Anterior cingulate cortex (tissue), 58 donors: ENCODE measurements at places on chromosomes 5 and 9.

DNA sequence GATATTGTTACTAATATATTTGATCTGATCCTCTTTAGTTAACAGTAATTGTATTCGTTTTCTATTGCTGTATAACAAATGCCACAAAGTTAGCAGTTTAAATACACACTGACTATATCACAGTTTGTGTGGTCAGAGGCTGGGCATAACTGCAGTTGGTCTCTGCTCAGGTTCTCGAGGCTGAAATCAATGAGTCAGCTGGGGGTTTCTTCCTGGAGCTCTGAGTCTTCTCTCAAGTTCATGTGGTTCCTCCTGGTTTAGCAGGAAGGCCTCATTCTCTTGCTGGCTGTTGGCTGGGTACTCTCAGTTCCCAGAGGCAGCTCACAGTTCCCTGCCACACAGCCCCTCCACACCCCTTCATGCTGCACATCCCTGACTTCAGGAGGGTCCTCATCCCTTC, 20.7 kb downstream of the COL23A1 start:
- DNase-seq = no peak

DNA sequence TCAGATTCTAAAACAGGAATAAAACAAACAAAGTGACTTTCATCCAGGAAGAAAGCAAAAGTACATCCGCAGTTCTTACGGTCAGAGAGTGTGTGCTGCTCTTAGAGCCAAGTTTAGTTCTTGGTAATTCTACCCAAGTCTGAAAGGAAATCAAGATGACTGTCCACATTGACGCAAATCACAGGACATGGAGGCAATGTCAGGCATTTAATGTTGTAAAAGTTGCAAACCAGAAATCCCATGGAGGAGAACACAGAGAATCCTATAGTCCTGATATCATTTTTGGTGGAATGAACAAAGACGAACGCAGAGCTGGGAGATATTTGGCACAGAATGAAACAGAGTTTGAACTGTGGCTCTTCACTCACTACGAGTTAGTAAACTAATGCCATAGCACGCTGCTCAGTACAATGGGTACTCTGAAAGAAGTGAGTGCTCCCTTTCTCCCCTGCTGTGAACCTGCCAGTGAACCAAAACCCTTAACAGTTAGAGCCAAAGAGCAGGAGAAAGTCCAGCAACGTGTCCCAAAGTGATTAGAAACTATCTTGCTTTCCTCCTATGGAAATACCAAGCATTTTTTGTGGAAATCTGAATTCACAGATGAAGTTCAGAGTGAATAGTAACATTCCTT, 74.3 kb downstream of the MUSK start:
- DNase-seq = no peak

GRCh38 chr9:75455444-75455921, 367.2 kb downstream of the OSTF1 start:
- DNase-seq = no peak

DNA sequence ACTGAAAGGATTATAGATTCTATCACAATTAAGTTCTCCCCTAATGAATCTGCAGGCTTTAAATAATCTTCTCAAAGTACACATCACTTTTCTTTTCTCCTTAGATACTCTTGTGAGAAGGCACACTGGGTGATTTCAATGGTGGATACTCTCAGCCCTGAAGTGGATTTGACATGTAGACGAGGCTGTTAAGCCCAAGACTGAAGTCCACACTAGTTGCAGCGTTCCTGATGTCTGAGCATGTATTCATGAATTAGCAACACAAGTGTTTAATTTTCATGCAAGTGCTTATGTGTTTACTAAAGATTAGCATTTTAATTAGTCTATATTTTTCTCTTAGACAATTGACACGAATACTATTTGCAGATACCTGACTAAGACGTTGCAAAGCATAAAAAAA, 218.9 kb downstream of the TMEM161B start:
- DNase-seq = no peak

GRCh38 chr9:137218754-137219271, 3.2 kb downstream of the RNF208 start:
- no peak for DNase-seq

DNA sequence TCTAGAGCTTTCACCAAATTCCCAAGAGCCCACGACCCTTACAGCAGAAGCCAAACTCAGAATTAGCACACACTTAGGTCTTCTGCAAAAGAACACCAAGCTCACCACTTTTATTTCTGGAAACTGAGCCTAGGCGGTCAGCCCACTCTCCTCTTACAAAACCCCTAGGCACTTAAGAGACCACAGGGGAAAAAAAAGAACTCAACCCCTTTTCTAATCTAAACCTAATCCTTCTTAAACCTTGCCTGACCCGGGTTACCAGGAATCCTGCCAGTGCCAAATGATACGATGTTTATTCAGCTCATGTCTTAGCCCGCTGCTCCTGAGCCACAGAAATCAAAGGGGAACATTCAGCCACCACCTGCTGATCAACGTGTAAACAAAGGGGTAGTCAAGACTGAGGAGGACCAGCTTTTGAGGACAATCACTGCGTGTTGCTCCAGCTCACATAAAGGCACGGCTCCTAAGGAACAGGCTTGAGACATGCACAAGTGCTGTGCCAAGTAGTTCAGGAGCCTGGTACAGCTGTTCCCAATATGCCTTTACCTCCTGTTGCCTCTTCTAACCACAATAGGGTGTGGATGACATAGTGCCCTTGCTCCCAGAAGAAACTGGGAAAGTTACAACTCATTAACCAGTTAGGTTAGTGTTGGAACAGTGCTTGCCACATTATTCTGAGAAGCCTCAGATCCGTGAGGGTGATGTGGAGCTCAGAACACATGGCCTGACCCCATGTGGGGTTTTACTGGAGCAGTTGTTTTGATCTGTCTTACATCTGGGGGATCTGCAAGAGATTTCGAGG, 49.3 kb downstream of the ZFAND5 start:
- DNase-seq = no peak

DNA sequence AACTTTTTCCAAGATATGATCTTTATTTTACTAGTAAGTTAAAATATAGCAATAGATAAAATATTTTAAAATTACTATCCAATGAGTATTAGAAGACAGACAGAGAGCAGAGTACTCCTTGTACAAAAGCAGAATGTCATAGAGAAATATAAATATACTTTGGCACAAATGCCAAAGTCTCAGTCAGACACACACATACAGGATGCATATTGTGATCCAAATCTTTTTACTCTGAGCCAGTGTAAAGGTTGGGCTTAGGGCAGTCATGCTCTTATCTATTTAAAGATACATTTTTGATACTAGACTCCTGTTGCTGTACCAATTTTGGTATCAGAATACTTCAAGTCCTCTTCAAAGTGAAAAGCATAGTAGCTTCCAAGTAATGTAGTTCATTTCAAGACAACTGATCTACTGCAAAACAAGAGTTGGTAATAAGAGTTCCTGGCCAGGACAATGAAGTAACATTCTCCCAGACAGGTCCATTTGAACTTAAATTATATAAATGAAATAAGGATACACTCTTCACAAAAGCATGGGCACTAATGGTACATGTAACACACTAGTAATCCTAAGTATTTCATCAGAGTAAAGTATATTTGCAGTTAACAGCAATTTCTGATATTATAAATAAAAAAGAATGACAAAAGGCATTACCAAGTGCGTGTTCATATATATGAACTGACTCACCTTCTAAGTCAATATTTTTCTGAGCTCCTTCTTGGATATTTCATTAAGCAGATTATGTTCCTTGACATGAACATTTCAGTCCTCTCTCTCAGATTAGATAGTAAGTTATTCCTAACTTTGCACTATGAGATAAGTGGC, 10.5 kb downstream of the PFDN1 start:
- DNase-seq = no peak
